Osteocyte (in vitro differentiated cells): ENCODE measurements at places on chromosomes 1 and 21.

GRCh38 chr1:222457084-222457483, 90.8 kb downstream of the HHIPL2 start:
- DNase-seq, result no peak

DNA sequence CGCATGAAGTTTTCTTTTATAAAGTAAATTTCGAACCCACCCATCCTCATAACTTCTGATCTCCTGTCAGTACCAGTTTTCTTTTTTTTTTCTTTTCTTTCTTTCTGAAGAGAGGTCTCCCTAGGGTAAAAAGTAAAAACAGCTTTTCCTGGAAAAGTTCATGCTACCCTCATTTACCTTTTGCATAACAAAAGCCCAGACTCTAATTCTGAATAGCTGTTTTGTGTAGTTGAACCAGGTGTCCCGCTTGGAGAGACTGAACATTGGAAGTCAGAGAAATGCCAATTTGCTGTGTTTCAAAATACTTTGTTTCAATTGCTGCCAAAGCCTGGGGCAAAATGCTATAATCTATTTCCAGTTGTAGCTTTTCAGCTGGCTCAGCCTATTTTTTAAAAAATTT, 113.7 kb upstream of the RUNX1 start:
- DNase-seq, result no peak

- no peak for DNase-seq
Measured at GRCh38 chr1:61332196-61332753, 249.9 kb downstream of the NFIA start.

DNA sequence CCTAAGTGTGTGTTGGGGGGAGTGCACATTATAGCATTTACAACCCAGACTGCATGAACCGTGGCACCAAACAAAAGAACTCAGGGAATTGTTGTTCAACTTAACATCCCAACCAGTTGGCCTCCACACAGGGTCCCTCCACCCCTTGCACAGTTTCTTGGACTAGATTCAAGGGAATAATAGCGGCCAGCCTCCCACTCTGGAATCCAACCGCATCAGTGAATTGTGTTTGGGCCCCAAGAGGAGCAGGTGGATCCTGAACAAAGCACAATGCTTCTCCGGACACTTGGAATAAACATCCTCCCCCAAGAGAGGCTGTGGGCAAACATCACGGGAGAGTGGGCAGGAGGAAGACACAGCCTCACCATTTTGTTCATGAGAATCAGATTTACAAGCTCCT, 18.2 kb downstream of the CD34 start:
- DNase-seq, result peak; percentile 30

DNA sequence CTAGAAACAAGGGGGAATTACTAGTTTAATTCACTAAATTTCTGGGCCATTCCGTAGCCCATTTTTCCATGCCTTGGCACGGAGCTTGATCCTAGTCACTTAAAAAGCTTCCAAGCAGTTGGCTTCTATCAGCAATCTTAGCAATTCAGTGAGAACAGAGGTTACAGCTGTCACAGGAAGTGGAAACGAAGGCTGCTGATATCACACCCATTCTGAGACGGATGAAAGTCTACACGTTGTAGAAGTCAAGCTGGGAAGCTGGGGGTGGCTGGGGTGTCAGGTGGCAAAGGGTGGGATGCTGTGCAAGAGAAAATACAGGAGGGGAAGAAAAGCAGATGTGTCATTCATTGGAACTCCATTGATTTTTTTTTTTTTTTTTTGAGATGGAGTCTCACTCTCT, 11.8 kb upstream of the STMN1 start:
- no peak for DNase-seq

DNA sequence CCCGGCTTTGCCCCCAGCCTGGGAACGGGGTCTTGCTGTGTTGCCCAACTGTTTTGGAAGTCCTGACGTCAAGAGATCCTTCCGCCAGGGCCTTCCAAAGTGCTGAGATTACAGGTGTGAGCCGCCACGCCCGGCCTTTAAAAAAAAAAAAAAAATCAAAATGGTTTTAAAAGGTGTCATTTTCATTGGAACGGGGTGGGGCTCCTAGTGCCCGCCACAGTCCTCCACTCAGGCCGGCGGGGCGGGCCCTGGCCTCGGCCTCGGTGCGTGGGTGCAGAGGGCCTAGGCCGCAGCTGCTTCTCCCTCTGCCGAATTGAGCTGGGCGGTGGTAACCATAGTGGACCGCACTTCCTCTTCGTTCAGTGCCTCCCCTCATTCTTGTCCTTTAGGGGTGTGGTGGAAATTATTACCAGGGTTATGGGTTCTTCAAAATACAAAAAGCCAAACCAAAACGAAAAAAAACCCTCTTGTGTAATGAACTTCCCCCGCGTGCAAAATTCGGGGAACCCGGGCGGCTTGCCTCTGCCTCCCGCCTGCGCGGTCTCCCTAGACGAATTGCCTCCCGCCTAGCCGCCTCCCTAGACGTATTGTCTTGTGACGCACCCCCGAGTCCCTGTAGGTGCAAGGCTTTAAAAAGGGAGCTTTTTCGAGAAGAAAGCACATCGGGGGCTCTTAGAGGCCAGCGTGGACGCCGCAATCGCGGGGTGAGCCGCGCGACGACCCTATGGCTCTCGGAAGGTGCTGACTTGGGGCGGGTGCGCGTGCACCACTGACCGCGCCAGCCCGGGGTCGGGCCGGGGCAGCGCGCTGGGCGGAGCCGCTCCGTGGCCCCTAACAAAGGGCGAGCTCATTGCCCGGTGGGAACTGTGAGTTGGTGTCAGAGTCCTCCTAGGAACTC, 10.5 kb upstream of the SPEN start:
- no peak for DNase-seq

DNA sequence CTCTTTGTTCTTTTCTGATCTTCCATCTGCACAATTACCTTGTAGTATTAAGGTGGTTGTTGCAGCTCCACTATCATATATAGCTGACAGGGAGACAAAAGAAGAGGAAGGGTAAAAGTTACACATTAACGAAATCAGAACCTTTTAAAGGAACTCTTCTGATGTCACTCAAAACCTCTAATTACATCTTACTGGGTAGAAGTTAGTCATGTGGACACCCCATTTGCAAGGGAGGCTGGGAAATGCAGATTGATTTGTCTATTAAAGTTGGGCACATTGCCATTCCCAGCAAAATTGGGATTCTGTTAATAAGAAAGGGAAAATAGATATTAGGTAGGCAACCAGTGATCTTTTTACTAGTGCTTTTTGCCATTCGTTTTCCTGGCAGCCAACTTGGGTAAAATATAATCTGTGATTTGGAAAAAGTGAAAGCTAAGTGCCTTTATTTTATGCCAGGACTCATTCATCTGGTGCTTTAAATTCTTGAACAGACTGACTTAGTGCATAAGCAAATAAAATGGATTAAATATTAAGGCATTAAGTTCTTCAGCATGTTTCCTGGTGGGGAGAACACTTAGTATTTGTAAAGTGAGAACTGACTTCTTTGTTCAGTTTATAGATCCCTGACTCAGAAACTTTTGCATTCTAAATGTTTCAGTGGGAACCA, 71.3 kb downstream of the DNM3 start:
- DNase-seq, result no peak

DNA sequence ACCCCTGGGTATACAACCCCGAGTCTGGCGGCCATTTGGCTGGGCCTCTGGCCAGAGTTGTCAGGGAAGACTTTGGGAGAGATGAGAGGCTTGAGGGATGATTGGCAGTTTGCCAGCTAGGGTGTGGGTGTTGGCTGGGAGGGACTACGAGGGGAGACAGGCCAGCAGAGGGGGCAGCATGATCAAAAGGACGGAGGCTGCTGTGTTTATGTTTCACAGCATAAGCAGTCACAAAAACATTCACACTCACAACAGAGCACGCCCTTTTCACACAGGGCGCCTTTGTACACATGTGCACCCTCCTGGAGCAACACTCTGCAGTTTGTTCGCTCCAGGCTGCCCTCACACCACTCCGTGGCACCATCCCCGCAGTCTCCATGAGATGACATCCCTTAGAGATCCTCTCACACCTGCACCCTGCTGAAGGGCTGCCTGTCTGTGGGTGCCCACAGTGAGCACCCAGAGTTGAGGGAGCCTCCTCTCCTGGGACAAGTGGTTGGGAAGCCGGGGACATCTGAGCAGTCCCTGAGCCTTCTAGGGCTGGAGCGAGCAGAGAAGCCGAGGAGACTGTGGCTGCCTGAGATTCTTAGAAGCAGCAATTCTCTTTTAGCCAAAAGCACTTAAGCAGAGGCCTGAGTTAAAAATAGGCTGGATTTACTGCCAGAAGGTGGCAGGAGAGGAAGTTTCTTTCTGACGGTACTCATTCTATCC, 15.4 kb downstream of the EFNA3 start:
- DNase-seq, result no peak

DNA sequence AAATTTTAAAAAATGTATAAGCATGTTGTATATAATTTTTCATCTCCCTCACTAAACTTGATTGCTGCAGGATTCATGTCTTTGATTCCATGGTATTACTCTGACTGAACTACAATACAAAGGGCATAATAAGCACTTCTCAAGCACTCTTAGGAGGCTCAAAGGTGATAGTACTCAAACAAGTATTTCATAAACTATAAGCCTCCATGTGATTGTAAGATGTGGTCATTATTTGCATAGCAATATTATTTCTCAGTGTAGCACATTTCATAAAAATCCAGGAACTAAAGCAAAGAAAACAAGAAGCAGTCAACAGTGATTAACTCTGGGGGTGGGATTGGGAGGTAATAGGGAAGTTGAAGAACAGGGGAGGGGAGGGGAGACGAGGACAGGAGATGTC, 106.2 kb upstream of the DPT start:
- no peak for DNase-seq

DNA sequence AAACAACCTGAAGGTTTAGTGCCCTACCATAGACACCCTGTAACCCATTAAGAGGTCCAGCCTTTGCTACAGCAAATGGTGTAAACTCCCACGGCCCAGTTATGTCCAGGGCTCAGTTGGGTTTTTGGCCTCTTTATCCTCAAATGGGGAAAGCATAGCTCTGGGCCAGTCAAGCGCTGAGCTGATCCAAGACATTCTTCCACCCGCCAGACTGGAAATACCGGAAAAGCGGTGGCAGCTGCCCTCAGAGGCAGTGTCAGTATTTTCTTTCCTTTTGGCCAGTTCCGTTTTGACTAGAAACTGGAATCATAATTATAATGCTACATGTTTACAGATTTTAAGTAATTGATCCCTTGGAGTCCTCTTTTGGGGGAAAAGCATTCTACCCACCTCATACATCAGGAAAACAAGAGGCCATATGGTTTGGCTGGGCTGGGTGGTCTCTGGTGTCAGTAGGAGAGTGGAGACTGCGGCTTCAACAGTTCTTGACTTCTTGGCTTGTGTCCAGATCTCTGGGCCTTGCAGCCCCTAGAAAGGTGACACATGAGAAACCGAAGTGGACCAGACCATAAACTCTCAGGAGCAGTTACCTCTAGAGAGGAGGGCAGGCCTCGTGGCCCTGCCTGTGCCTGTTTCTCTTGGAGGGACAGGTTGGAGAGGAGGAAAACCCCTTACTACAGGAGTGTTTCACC, 30.2 kb upstream of the CLDN14 start:
- DNase-seq, result no peak

GRCh38 chr21:32320059-32320458, 21.4 kb downstream of the MRAP start:
- no peak for DNase-seq

- DNase-seq, result no peak
Measured at GRCh38 chr1:51877434-51878307, 856 bp downstream of the NRDC start.

DNA sequence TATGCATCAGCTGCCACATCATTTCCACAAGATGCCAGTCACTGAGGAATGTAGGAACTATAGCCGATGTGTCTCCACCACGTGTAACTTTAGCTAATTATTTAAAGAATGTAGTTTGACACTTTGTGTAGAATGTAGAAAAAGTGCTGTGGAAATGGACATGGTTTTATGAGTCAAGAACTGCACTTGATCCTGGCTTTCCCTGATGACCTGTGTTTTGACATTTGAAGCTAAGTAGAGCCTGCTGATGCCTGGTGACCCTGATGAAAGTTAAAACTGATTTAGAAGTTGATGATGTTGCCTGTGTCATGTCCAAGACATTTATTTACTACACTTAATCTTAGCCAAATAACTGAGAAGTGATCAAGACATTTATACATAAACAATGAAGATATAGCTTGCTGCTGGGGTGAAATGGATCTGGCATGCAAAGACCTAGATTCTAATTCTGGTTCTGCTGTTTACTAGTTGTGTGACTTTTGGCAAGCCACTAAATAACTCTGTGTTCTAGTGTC, 4.4 kb upstream of the OSBPL9 start:
- no peak for DNase-seq

DNA sequence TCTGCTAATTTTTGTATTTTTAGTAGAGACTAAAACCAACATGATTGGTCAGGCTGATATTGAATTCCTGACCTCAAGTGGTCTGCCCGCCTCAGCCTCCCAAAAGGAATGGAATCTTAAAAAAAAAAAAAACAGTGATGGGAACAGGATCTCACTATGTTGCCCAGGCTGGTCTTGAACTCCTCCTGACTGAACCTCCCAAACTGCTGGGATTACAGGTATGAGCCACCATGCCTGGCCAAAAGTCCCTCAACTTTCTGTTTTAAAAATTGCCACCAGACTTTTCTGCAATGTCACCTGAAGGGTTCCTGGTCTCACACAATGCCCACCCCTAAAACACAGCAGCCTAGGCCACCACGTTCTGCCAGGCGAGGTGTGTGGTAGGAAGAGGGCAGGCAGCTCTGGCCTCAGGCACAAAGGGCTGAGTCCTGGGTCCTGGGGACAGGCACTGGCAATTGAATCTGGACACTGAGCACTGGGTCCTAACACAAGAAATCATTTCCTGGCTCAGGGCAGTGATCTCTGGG, 21.2 kb upstream of the THRAP3 start:
- no peak for DNase-seq

- DNase-seq, result no peak
Measured at GRCh38 chr1:186078245-186078644, 296.8 kb downstream of the TPR start.

- DNase-seq, result no peak
Measured at GRCh38 chr21:36097427-36098181, 27.8 kb downstream of the CBR1 start.

- no peak for DNase-seq
Measured at GRCh38 chr1:9652379-9653209, 1.1 kb downstream of the PIK3CD start.

GRCh38 chr1:239947801-239948200, 143.9 kb upstream of the FMN2 start:
- no peak for DNase-seq

DNA sequence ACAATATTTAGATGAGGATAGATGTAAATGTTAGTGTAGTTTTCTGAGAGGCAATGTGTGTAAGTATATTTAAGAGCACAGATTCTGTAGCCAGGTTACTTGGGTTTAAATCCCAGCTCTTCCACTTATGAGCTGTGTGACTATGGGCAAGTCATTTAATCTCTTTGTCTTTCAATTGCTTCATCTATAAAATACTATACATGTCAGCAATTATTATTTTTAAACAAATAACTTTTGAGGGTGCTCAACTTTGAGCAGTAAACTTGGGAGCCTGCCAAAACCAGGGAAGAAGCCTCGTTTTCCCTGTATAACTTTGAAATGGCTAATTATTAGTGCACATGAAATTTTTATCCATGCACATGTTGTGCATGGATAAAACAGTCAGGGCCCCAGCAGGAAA, 222.8 kb downstream of the FOXD2 start:
- no peak for DNase-seq

GRCh38 chr21:26753822-26754221, 91.4 kb downstream of the ADAMTS1 start:
- no peak for DNase-seq

- DNase-seq, result no peak
Measured at GRCh38 chr1:230785636-230786384, 38.6 kb downstream of the CAPN9 start.
